Fibroblast of the conjunctiva (primary cell): ENCODE measurements at places on chromosomes 7 and 10.

DNA sequence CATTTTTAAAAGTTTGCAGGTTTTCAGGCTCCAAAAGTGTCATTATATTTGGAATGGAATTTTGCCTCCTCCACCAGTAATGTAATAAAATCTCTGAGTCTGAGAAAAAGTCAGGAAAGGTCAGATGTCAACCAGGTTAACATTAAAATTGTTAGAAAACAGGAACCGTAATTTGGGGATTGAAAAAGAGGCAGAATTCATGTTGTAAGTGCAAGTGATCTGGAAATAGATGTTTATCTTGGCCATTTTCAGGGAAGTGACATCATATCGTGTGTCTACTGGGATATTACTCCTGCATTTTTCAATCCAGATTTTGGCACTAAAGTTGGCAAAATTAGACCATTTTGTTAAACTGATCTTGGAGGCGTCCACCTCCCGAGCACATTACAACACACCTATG is 428.5 kb upstream of the MGMT start:
- DNase-seq, result no peak

GRCh38 chr10:114970515-114970914 is 32.5 kb downstream of the TRUB1 start:
- DNase-seq, result no peak

- DNase-seq, result no peak
These were observed 74.8 kb downstream of the AUTS2 start for GRCh38 chr7:69673074-69673473.

DNA sequence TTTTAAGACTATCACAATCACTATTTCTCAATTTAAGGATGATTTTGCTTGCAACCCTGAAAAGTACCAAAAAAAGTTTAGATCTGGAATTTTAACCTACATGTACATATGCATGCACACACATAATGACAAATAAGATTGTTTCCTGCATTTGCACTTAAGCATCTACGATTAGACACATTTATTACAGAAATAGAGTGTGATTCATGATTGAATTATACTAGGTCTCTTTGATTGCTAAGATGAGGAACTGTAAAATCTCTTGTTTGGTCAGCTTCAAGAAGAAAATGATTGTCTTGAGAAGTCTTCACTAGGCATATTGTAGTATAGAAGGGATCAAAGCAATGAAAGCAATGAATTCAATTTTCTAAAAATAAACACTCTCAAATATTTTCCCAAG is 185.9 kb upstream of the AGR3 start:
- no peak for DNase-seq
